MCF 10A (cell line): ENCODE measurements at places on chromosomes 7 and 10. TPM values are rescaled to one million over a fixed set of nuclear protein-coding genes. Genes with fewer than 3 reads are reported as not detected.

Gene PRKCQ
- 0.44 and 0.52 TPM in 2 replicates for total RNA-seq

Gene SPACDR
- total RNA-seq: 0.49 and 0.74 TPM in 2 replicates

Gene EN2
- not detected in 2 replicates for total RNA-seq

Gene CALY
- total RNA-seq: not detected in 2 replicates

Gene LIPJ
- not detected in 2 replicates for total RNA-seq

Gene MINDY4
- total RNA-seq: 9.2 and 12.4 TPM in 2 replicates
